Right ventricle myocardium superior (tissue), 1 donor: ENCODE measurements at places on chromosomes 6 and 20.

DNA sequence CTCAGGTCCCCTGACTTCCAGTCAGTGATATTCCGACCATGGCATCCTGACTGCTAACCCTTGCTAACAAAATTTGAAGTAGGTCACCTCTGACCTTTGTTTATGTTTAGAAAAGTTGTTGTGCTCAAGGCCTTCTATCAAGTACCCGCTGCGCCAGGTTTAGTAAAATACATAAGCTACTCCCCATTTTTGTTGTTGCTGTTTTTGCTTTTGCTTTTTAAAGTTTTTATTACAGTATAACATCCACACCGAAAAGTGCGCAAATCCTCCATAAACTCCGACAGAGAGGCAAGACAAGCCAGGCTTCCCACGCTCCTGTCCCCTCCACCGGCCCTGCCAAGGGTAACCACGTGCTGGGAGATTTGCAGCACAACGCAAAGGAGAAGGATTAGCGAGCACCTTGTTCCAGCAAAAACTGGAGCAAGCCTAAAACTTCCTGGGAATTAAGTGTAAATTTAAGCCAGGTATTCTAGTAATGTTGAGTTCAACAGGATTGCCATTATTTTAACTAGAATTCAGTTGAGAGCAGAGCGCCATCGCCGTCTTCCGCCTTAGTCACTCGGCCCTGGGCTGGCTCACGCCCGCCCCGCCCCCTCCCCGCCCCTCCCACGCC is 17.8 kb upstream of the HMGN4 start:
- DNase-seq, result peak; percentile 75

- DNase-seq, result no peak
These were observed 30.8 kb downstream of the IL20RA start for GRCh38 chr6:137013738-137014602.

DNA sequence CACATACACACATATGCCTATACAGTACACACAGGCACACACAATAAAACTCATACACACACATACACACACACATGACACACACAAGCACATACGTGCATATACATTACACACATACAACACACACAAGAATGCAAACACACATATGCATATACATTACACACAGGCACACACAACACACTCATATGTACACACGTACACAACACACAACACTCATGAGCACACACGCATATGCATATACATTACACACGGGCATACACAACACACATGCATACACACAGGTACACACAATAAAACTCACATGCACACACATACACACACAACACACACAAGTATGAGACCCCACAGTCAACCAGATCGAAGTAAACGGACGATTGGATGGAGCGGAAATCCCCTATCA is 238.2 kb downstream of the ERMARD start:
- DNase-seq, result no peak

DNA sequence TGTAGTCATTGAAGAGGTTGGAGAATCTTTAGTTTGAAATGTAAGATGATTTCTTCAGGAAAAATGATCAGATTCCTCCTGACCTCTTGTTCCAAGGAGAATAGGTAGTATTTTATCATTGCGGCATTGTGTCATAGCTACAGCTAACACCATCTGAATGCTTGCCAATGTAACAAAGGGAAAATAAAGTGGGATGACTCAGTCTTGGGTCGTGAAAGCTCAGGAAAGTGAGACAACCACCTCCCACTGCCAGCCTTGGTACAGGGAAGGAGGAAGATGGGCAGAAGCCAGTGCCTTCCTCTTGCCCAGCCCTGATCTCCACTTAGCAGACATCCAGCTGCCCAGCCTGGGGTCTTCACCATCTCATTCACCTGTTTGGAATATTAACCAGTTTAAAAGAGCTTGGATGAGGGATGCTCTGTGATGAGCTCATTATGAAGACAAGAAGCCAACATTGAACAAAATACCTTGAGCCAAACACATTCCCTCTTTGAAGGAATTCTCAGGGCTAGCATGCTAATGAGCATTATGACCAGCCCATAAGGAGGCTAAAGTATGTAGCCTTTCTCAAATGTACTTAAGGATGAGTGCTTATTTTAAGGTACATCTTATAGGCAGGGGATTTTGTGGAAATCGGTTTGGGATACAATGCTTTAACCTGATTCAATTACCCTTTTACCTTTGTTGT is 40.0 kb upstream of the APCDD1L start:
- no peak for DNase-seq

DNA sequence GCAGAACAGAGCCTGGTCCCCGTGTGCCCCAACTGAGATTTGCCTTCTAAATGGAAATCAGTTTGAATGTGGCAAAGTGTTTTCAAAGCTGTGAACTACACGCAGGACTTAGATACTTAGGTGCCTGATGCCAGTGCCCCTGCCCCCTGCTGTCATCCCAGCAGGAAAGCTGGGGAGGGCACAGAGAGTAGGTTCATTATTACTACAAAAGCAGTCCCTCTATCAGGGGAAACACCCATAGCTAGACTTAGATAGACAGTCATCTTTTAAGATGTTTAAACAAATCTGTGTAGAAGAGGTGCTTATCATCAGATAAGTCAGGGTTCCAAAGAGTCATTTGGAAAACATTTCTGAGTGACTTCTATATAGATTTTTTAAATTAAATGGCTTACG is 155.0 kb upstream of the SNX9 start:
- no peak for DNase-seq

DNA sequence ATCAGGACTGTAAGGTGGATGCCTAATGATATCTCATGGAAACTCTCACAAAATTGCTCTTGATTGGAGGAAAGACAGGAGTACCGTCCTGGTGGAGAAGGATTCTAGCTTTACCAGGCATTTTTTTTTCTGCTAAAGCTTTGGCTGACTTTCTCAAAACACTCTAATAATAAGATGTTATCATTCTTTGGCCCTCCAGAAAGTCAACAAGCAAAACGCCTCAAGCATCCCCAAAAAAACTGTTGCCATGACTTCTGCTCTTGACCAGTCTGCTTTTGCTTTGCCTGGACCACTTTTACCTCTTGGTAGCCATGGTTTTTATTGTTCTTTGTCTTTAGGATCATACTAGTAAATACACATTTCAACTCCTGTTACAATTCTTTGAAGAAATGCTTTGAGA is 55.5 kb upstream of the RUNX2 start:
- no peak for DNase-seq

GRCh38 chr20:24572862-24573261 is 103.4 kb downstream of the SYNDIG1 start:
- DNase-seq, result no peak

- no peak for DNase-seq
These were observed 3.0 kb upstream of the CST11 start for GRCh38 chr20:23455639-23456038.

DNA sequence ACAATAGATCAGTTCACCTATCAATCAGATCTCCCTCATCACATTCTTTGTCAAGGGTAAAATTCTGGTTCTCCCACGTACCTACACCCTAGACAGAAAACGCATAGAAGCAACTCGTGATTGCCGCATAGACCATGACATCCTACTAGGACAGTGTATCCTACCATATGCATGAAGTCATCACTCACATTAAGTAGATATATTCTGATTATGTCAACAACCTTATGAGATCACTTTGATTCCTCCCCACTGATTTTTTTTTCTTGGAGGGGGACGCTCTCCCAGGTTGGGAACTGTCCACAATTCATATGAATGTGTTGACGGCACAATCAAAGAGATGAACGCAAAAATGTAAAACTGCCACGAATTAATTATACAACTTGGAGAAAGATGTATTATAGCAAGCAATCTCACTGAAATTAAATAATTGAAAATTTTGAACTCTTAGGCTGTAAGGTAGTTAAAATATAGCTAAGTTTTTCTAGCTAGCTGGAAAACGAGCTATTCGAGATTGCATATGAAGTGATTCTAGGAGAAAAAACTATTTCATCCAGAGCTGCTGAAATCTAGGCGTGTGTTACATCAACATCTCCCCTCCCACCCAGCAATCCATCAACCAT is 82.5 kb upstream of the CCDC28A start:
- no peak for DNase-seq

GRCh38 chr20:5602346-5602745 is 147.9 kb upstream of the SHLD1 start:
- no peak for DNase-seq

- DNase-seq, result no peak
These were observed 506.8 kb upstream of the CITED2 start for GRCh38 chr6:139881236-139881635.

GRCh38 chr6:20747991-20748390 is 213.7 kb downstream of the CDKAL1 start:
- no peak for DNase-seq

GRCh38 chr20:38112261-38112929 is 52.7 kb downstream of the TGM2 start:
- DNase-seq, result no peak

DNA sequence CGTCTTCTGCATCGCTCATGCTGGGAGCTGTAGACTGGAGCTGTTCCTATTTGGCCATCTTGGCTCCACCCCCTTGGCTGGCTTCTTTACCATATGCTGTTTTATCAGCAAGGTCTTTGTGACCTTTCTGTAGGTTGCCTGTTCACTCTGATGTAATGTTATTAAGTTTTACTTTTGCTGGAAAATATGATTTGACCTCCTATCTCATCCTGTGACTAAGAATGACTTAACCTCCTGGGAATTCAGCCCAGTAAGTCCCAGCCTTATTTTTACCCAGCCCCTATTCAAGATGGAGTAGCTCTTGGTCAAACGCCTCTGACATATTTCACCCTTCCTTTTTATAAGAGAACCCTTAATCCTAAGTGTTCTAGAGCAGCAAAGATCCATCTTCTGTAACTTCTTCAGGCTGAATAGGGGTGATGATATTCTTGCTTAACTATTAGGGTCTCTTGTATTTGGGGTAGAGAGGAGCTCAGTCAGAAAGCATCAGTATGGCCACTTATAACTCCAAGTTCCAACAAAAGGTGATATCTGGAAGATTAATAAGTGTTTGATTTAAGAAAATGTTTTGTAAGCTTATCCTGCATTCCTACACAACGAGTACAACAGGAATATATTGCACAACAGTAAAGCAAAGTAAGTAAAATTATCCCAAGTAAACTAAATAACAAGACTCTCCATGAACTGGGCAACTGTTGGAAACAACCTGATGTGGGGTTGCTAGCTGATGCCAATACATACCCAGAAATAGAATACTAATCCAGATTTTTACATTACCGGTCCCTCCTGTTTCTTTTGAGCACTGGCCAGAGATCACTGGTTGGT is 23.1 kb upstream of the HMGN3 start:
- no peak for DNase-seq

DNA sequence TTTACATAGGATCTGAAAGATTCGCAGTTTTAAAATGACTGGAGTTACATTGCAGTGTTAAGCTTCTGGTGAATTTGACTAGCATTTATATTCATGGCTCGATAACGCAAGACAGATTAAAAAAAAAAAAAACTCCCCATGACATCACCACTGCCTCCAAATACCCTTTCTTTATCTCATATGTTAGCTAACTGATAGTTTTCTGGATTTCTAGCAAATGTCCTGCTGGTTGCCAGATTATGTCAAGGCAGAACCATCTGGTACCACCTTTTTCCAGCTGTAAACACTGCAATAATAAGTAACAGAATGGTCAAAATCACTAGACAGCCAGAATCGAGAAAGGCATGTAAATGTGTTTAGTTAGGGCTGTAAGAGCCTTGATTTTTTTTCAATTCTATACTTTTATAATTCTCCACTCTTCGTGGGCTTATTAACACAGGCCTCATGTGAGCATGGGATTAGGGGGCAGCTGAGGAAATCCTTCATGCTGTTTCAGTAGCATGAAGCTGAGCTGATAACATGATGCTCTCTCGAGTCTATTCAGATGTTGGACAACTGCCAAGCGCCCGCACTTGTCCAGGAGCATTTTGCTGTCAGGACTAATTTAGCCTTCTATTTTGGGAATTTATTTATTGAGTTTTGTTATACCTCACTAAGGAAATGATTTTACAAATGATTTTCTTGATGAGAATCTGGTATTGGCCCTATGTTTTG is 166.0 kb upstream of the SCGN start:
- peak; percentile 67 for DNase-seq

DNA sequence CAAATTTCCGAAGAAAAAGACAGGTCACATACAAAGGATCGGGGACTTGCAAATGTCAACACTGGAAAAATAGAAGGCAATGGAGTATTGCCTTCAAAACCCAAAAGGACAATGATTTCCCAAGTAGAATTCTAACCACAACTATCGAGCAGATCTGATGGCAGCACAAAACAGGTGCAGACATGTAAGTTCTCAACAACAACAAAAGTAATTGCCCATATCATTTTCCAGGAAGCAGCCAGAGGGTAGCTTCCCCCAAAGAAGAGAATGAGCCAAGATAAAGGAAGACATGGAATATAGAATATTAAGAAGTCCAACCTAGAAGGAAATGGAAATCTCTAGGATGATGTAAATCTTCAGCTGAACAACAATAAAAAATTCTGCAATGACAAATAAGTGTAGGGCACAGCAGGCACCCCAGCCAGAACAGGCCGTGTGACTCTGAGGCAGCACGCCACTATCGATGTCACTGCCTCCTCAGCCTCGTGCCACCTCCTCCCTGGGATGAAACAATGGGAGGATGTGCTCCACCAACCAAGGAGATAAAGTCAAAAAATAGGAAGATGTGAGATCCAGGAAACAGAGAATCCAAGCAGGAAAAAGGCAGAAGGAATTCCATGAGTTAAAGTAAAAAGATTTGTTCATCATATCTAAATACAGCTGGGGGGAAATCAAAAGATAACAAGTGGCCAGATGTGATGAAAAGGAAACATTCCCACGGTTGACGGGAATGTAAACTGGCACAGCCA is 34.1 kb downstream of the SERPINB1 start:
- no peak for DNase-seq

DNA sequence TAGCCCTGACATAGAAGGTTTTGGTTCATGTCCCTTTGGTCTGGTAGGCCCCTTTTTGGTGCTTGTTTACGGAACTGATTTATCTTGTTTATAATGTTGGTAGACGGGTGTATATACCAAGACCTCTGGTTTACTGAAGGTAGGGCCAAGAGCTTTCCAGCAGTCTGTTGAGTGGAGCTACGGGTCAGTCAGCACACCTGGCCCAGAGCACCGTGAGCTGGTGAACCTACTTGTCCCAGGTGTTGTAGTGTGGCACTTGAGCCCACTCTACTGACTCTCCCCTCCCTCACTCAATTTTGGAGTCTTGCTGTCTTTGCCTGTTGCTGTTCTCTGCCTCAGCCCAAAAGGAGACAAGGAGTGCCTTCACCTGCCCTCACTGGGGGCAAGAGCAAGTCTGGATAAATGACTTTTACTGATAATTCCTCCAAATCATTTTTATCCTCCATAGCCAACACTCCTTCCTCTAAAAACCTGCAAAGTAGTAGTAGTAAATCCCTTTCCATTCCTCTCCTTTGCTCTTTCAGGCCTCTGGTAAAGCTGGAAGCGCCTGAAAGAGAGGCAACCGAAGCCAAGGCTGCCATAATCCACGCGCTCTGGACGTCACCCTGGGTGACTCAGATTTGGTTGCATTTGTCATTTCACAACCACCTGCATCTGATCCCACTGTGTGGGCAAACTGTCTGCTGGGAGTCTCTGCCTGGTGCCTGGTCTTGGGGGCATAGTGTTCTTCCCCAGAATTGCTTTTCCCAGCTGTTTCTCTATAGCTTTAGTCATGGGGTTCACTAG is 22.2 kb downstream of the RREB1 start:
- no peak for DNase-seq
